ENCODE measurements at places on chromosomes 13 and 19.

DNA sequence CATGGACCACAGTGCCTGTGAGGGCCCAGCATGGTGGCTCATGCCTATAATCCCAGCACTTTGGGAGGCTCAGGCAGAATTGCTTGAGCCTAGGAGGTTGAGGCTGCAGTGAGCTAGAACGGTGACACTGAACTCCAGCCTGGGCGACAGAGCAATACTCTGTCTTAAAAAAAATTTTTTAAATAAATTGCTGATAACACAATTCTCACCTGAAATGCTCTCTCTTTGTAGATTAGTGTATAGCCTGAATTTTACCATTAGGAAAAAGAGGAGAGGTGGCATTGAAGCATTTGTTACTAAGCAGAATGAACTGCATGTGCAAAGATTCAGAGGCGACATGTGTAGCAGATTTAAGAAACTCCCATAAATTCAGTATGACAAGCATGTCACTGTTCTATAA lies 29.1 kb upstream of the MAP3K10 start:
- no peak for DNase-seq

- no peak for DNase-seq
Observed at GRCh38 chr19:23957660-23958281, 43.1 kb downstream of the ZNF726 start.

DNA sequence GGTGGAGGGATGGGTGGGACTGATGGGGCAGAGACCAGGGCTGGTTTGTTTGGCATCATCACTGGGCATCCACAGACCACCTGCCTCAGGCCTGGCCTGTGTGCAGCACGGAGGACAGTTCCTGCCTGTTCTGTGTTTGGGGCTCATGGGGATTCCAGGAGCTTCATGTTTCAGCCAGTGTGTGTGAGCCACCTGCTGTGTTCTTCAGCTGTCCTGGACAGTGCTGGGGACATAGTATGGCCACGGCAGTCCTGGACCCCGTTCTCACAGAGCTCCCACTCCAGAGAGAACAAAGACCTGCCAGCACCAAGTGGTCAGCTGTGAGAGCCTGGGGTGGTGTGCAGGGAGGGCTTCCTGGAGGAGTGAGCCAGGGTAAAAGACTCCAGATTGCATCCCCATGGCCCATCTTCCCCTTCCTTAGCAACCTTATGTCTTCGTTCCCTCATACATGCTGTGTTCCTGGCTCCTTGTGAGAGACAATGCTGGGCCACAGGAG lies 2.0 kb upstream of the CCDC97 start:
- no peak for DNase-seq

- DNase-seq = no peak
Observed at GRCh38 chr13:34207334-34207733, 389.4 kb downstream of the RFC3 start.

DNA sequence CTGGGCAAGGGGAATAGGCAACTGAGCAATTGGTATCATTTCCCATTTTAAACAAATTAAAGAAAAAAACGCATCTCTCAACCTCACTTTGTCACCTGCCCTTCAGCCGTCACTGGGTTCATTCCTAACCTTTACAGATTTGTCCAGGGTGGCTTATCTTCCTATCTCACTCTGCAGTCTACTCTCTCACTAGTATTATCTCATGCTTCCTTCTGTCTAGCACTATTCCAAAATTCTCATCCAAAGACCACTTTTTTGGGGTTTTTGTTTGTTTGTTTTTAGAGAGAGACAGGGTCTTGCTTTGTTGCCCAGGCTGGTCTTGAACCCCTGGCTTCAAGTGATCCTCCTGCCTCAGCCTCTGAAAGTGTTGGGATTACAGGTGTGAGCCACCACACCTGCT lies 26.7 kb upstream of the MPHOSPH8 start:
- no peak for DNase-seq

GRCh38 chr13:28286263-28286662 lies 147.9 kb downstream of the PAN3 start:
- no peak for DNase-seq

DNA sequence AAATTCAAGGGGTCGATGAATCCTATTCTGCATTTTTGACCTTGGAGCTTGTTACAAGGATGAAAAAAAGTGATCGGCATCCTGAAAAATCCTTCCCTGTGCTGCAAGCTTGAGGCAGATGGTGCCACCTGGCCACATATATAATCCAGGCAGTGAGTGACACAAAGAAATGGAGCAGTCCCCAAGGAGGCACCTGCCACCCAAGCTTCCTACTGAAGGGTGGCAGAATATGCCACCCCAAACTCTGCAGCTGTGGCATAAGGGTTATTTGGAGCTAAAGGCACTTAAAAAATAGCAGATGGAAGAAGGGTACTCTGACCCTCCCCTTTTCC lies 15.4 kb downstream of the TMEM272 start:
- no peak for DNase-seq

DNA sequence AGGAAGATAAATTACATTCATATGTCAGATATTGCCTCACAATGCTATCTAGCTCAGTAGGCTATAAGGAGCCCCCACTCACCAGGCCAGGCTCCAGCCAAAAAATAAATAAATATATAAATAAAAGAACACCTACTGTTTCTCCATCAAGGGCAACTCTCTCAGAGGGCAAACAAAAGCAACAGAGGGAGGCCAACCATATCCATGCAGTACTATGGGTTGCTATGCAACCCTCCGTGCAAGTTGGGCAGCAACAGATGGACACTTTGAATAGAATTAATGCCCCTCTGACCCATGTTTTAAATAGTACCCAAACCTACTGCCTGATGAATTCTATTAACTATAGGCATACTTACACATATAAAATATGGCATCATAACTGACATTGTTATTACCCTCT lies 279.8 kb upstream of the EDNRB start:
- DNase-seq = no peak

- no peak for DNase-seq
Observed at GRCh38 chr19:3981736-3982681, 3.3 kb downstream of the EEF2 start.

GRCh38 chr13:105116966-105117365 lies 1418.5 kb downstream of the EFNB2 start:
- no peak for DNase-seq

- peak; percentile 31 for DNase-seq
Observed at GRCh38 chr19:18478545-18479311, 40.8 kb upstream of the ISYNA1 start.

- DNase-seq = peak; percentile 3
Observed at GRCh38 chr13:32309312-32310133, 5.6 kb downstream of the ZAR1L start.

DNA sequence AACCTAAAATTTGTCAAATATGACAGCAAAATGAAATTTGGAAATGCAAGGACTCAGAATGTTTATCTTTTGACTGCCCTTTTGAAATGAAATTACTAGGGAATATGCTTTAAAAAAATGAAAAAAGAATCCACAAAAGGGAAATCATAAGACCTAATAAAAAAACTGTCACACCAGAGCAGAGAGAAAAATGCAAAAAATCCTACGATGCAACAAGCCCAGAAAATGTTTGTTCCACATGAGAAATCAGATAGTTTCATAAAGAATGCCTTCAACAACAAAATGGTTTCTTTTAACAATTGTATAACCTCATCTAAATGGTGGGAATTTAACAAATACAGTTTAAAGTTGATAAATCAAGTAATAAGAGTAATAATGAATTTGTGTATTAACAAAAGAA lies 8.0 kb downstream of the LPAR6 start:
- DNase-seq = no peak

DNA sequence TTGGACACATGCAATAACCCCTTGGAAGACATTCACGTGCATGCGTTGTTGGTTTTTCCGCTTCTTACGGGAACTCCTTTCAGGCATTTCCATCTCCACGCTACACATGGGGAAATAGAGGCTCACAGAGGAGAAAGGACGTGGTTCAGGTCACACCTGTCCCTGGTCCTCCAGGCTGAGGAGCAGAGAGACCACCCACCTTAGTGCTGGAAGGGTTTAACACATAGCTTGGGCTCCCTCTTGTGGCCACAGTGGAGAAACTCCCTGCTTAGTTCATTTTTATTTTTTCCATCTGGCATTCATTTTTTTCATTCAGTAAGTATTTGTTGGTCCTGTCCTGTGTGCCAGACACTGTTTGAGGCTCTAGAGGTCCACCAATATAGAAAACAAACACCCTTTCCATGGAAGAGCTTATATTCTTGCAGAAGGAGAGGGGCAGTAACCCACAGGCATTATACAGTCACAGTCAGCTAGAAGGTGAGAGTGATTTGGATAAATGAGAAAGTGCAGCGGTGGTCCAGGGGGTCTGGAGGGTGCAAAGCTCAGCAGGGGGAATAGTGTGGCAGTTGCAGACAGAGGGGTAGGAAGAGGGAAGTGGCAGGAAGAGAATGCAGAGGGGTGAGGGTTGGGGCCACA lies 24.2 kb upstream of the TTYH1 start:
- peak; percentile 68 for DNase-seq

DNA sequence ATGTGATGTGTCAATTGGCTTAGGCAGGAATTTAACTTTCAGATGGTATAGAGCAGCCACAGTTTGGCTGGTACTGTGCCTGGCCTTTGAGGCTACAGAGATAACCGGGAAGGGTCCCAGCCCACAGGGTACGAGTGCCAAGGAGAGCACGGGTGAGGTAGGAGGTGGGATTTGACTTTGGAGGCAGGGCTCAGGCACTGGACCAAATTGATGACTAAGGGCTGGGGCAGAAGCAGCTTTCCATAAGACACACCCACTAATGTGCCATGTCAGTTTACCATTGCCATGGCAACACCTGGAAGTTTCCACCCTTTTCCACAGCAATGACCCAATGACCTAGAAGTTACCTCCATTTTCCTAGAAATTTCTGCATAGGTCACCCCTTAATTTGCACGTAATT lies 466.2 kb downstream of the TSHZ3 start:
- DNase-seq = no peak

- DNase-seq = peak; percentile 96
Observed at GRCh38 chr13:79405831-79406596, at the start of gene RBM26. Gene RBM26, minus strand, starts transcription at chr13:79406255. Its CDS starts 481 bp downstream, at chr13:79405774.

DNA sequence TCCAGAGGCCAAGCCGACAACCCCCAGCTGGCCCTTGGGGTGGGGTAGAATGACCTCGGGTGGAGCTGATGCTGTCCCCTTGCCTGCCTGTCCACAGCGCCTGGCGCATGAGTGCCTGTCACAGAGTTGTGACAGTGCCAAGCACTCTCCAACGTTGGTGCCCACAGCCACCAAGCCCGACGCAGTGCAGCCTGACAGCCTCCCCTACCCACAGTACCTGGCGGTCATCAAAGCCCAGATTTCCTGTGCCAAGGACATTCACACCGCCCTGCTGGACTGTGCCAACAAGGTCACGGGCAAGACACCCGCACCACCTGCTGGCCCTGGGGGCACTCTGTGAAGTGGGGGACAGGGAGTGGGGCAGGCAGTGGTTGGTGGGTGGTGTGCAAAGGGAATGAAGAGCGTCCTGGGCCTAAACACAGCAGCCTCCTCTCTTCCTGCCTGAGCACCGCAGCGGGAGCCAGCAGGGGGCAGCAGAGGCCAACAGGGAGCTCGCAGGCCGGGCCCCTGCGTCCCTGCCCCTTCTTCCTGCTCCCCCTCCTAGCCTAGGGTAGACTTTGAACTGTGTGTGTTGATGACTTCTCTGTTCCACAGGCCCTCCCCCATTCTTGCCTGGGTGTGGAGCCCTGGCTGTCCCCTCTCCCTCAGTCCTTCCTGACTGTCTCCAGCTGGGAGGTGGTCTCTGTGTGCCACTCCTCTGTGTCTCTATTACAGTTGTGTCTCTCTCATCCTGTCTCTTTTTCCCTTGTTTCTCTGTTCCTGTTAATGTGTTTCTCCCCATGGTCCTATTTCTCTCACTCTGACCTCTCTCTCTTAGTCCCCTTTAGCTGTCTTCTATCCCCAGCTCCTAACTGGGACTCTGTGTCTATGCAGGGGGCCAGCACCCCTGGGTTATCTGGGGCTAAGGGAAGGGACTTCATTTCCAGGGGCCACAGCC lies 6.5 kb downstream of the MED29 start:
- DNase-seq = peak; percentile 94

DNA sequence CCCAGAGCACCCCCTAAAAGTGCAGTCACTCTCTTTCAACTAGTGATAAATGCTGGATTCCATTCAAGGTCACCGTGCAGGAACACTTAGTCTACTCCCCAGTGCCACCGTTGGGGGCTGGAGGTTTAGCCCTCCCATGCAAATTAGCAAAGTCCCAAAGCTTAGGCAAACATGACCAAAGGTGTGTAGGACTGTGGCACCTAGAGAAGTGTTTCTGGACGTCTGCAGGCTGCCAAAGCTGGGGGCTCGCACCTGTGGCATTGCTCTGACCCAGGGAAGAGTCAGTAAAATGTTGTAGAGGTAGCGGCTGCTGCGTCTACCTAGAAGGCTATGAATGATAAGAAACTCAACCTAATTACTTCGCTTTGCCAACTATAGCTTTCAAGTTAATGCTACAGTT lies 13.9 kb downstream of the COL4A1 start:
- DNase-seq = no peak

- no peak for DNase-seq
Observed at GRCh38 chr19:46886546-46887239, 25.9 kb downstream of the ARHGAP35 start.

- DNase-seq = no peak
Observed at GRCh38 chr19:40543029-40543597, 33.6 kb upstream of the SHKBP1 start.

DNA sequence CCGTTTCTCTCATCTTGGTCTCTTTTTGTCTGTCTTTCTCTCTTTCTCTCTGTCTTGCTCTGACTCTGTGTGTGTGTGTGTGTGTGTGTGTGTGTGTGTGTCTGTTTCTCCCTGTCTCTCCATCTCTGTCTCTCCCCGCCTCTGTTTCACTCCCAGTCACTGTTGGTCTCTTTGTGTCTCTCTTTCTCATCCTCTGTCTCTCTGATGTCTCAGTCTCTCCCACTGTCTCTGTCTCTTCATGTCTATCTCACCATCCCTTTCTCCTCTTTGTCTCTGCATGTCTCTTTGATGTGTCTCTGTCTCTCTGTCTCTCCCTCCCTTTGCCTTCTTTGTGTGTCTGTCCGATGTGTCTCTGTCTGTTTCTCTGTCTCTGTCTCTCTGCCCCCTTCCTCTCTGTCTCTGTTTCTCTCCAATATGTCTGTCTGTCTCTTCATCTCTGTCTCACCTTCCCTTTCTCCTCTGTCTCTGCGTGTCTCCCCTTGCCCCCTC lies 2.5 kb downstream of the NFIC start:
- no peak for DNase-seq

GRCh38 chr13:110265682-110266430 lies 41.1 kb downstream of the COL4A1 start:
- DNase-seq = no peak
